ENCODE measurements at places on chromosomes 5 and 9. TPM values are rescaled to one million over a fixed set of nuclear protein-coding genes. Genes with fewer than 3 reads are reported as not detected.

GRCh38 chr9:26669701-26670670 is 222.6 kb downstream of the CAAP1 start:
- no peak overlapping the region for H3K27ac ChIP-seq
- H3K4me3 ChIP-seq: no peak overlapping the region
- no peak for DNase-seq
- H3K4me1 ChIP-seq: no peaks in the 10 kb centered on the region

The KIF12 gene
- total RNA-seq: 6.3 TPM

DNA sequence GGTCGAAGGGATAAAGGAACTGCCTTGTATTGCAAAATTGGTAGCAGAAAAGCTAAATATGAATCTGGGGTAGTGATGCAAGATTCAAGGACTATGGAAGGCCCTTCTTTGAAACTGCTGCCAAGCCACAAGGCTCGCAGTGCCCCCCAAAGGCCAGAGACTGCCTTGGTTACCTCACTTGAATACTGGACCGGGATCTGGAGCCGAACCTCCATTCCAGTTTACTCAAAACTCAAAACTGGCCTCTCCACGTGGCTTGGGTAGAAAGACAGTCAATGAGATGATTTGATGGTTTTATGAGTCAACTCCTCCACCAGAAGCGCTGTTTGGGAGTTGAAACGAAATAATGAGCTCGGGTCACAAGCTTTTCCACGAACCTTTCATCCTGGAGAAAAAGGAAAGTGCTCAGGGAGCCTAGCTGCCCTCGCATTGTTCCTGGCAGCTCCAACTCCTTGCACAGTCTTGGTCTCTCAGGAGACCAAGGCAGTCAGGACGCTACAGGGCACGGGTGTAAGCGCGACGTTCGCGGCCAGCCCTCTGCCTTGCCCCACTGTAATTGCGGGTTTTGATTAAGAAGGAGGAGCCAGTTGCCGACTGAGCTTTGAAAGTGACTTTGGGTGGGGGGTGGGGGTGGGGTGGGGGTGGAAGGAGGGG is 2.8 kb downstream of the ST8SIA4 start:
- peak overlapping the region; percentile 70 for H3K4me3 ChIP-seq
- peak; percentile 53 for DNase-seq
- no peaks in the 10 kb centered on the region for H3K36me3 ChIP-seq
- H3K4me1 ChIP-seq: peaks cover 26% of the 10 kb centered on the region

GRCh38 chr9:121284733-121285451 is 16.9 kb downstream of the GSN start:
- no peak overlapping the region for H3K4me3 ChIP-seq
- no peaks in the 10 kb centered on the region for H3K27me3 ChIP-seq
- H3K36me3 ChIP-seq: no peaks in the 10 kb centered on the region
- peaks cover 59% of the 10 kb centered on the region for H3K4me1 ChIP-seq
- no peak for DNase-seq

DNA sequence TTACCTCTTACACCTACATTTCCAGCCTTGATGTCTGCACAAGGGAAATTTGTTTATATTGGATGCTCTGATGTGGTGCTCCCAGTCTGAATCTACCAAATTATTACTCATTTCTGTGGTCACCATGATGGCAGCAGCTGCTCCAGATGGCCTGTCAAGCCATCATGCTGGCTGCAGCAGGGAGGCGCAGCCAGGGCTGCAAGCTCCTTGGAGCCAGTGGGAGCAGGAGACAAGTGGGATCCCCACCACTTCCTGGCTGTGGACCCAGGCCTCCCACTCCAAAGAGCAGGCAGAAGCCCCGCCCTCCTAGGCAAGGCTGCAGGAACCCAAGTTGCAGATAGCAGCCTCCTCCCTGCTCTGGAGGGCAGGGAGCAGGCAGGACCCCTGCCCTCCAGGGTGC is 241.1 kb upstream of the ATP10B start:
- no peaks in the 10 kb centered on the region for H3K27me3 ChIP-seq
- no peaks in the 10 kb centered on the region for H3K36me3 ChIP-seq
- H3K4me1 ChIP-seq: no peaks in the 10 kb centered on the region
- no peak overlapping the region for H3K4me3 ChIP-seq

The LCN6 gene
- not detected for total RNA-seq

The CCL19 gene
- total RNA-seq: not detected

- H3K4me3 ChIP-seq: no peak overlapping the region
- H3K27ac ChIP-seq: no peak overlapping the region
- no peaks in the 10 kb centered on the region for H3K27me3 ChIP-seq
- H3K36me3 ChIP-seq: no peaks in the 10 kb centered on the region
Measured at GRCh38 chr9:28981129-28981528, 1407.8 kb upstream of the C9orf72 start.

- H3K36me3 ChIP-seq: no peaks in the 10 kb centered on the region
- H3K27me3 ChIP-seq: no peaks in the 10 kb centered on the region
- DNase-seq: no peak
- no peak overlapping the region for H3K4me3 ChIP-seq
- no peak overlapping the region for H3K27ac ChIP-seq
- no peaks in the 10 kb centered on the region for H3K4me1 ChIP-seq
Measured at GRCh38 chr5:171226864-171227263, 82.2 kb upstream of the TLX3 start.

DNA sequence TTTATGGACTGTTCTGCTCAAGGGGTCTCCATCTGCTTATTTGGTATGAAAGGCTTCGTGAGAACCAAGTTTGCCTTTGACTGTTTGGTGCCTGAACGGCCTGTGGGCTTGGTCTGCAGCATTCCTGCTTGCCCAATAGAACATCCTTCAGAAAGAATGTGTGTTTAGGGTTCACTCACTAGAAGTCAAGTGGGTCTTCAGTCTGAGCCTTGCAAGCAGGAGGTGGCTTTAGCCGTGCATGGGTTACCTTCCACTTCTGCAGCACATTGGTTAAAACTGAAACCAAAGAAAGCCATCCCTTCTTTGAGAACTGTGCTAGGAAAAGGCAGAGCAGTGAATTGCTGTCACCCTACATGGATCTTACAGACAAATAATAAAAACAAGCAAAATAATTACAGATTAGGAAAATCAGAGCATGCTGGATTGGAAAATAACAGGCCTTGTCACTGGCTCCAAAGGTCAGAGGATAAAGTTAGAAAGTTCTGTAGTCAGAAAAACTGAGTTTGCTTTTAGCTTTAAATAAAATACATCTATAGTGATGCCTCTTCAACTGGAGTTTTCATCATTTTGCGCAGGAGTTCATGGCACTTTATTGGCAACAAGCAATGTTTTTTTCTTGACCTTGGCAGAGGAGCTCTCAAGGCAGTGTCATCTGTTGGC is 16.6 kb downstream of the WWC1 start:
- no peak for DNase-seq
- no peaks in the 10 kb centered on the region for H3K27me3 ChIP-seq
- H3K27ac ChIP-seq: no peak overlapping the region
- peaks cover 25% of the 10 kb centered on the region for H3K4me1 ChIP-seq
- H3K36me3 ChIP-seq: peaks cover 3% of the 10 kb centered on the region
- H3K4me3 ChIP-seq: no peak overlapping the region
